ELF-1 (cell line): ENCODE measurements at places on chromosomes 2 and 18.

DNA sequence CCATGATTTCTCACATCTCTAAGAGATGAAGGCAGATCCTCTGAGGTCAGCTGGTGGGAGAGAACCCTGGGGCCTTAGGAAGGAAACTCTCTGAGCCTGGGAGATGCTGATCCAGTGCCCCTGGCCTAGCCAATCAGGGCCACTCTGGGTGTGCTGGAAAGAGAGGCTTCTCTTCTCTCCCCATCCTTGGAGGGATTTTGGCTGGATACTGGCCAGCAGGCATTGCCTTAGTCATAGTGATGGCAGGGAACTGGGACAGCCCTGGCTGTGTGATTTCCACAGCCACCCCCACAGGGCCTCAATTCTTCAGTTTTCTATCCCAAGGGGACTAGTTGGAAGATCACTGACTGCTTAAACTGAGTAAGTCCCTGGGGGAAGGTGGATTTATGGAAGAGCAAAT is 26.6 kb upstream of the PLB1 start:
- DNase-seq = no peak

DNA sequence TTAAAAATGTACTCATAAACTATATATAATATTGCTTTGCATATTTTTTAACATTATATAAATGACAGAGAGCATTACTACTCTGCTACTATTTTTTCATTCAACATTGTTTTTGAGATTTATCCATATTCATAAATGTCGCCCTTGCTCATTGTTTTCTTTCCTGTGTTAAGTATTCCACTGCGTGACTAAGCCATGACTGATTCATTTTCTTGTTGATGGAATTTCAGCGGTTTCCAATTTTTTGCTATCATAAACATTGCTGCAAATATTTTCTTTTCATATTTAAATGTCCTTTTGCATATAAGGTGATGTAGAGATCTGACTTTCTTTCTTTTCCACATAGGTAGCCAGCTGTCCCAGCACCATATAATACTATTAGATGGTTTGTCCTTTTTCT is 57.6 kb downstream of the SFXN5 start:
- no peak for DNase-seq

DNA sequence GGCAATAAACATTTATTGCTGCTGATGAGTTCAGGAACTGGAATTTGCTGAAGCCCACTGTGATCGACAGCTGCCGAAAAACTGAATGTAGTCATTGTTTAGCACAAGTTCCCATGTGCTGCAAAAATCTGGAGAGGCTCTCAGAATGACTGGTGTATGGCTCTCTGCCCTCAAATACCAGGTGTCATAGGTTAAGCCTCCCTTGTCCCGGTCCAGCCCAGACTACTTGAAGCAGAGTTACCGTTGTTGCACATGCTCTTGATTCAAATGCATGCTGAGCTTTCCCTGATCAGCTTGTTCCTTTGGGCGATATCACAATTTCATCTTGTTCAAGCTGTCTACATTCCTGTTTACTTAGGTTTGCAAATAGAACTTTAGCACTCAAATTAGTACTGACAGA is 625.2 kb downstream of the CPS1 start:
- DNase-seq = no peak

DNA sequence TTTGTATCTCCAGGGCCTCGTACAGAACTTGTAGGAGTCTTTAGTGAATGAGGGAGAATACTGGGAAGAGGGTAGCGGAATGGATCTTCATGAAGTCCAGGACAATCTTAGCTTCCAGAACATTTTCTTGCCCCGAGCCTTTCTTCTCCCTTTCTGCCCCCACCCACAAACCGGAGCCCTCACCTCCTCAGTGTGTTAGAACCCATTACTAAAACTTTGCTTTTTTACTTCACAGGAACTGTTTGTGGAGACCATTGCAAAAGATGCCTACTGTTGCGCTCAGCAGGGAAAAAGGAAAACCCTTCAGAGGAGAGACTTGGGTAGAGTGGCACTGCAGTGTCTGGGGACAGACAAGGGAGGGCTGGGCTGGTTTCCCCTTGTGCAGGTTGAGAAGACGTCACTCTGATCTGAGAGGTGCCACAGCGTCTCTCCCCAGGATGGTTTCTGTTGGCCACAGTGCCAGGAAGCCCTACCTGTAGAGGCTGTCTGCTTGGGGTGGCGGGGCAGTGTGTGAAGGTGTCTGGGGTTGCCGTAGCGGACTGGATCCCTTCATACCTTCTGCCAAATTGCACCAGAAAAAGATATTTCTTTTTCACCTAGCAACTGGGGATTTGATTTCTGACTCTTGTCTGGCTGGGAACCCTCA is 786 bp downstream of the POLE4 start:
- DNase-seq = no peak

DNA sequence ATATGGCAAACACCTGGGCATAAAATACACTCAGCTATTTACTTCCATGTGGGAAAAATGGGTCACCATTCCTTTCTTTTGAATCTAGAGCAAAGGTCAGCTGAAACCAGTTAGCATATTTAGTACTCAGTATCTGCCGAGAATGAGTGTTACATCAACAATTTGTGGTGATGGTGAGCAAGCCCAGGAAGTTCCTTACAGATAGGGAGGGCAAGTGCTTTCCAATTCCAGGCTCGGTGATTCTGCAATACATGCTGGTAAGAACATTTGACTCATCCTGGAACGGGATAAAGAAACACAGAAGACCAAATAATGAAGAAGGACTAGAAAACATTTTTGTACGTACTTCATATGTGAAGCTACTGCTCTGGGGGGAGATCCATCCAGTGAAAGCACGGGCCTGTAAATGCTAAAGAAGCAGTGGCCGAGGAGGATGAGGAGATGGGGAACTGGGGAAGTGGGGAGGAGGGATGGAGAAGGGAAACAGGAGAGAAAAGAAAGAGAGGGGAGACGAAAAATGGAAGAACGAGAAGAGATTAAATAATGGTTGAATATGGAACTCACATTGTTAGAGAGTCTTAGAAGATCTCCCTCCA is 251.9 kb downstream of the TTC32 start:
- no peak for DNase-seq

- DNase-seq = peak; percentile 82
Measured at GRCh38 chr2:70686577-70687460, 81.2 kb downstream of the ADD2 start.

DNA sequence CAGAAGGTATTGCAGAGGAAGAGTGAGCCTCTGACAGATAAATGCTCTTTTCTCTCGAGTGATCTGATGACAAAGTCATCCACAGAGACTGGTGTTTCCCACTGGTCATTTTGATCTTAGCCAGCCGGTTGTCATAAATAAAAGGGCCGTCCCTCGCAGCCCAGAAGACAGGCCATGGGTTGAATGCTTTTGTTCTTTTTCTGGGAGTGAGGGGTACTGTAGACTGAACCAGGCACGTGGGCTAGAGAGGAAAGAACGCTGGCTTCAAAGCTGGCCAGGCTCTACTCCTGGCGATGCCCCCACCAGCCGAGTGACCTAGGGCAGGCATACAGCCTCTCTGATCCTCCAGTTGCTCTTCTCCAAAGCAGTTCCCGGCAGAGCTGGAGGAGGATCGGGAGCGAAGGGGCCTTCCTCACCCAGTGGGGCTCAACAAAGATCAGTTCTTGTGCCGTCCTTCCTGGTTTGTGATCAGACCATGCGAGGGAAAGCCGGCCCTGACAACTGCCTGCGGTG is 193.5 kb downstream of the INHBB start:
- DNase-seq = no peak

GRCh38 chr2:80395251-80395650 is 90.7 kb upstream of the LRRTM1 start:
- no peak for DNase-seq

DNA sequence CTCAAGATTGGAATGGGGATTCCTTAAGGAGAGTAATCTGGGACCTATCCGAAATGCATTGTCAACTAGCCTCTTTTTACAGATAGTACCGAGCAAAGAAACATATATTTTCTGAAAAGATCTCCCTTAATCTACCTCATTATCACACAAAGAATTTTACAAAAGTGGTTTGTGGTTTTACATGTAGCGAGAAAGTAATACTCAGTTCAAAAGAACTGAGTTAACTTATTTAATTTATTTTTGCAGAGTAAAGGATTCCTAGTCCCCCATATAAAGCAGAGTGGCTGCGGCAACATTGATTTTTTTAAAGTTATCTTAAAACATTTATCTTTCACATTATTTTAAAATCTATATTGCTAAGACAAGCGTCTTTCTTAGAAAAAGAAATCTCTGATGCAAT is 15.9 kb upstream of the SOS1 start:
- DNase-seq = no peak

DNA sequence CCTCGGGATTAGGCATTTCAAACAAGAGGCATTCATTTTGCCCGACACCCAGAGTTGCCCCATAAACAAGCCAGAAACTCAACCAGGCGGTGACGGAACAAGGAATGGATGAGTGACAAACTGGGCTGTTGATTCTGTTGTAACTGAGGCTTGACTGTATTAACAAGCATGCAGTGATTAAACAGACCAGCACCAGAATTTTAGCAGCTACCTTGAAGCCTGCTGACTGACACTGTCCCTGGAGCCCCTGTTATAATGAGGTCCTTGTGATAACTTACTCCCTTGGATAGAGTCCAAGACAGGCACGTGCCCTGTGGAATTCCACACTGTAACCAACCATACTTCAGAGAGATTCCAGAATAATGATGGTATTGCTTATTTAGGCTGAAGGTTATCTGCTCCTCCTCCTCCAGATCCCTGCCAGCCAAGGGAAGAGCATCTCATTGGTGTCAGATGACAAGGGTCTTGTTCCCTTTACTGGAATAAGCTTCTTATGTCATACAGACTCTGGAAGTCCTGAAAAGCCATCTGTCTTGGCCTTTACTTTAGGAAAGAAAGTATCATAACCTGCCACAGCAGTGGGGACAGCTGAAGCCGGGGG is 97.1 kb upstream of the RMDN2 start:
- peak; percentile 46 for DNase-seq

- no peak for DNase-seq
Measured at GRCh38 chr2:23721454-23721826, 205.5 kb downstream of the ATAD2B start.

- no peak for DNase-seq
Measured at GRCh38 chr2:174760845-174761473, 3.3 kb downstream of the CHRNA1 start.

DNA sequence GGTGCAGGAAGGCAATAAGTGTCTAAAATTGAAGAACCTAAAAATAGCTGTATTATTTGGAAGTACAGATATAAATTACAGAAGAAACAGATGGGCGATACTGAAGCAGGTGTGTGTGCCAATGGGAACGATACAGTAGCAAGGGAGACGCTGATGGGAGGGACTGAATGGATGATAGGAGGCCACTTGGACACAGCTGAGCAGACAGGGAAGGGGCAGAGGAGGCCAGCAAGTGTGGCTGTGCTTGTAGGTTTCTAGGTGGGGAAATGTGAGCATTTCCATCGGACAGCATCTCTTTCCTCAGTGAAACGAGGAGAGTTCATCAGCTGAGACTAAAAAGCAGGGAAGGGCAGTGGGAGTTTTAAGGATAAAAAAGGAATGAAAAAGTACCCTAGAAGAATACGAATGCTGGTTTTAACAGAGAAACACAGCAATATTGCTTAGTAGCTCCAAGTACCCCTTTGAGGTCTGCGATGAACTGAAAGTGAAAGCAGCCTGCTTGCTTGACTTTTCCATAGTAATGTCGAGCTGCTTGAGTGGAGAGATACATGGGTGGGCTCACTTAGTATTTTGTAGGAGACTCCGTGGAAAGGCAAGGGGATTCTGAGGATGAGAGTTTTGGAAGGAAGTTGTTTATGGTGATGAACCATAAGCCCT is 91.7 kb upstream of the EPC2 start:
- no peak for DNase-seq

DNA sequence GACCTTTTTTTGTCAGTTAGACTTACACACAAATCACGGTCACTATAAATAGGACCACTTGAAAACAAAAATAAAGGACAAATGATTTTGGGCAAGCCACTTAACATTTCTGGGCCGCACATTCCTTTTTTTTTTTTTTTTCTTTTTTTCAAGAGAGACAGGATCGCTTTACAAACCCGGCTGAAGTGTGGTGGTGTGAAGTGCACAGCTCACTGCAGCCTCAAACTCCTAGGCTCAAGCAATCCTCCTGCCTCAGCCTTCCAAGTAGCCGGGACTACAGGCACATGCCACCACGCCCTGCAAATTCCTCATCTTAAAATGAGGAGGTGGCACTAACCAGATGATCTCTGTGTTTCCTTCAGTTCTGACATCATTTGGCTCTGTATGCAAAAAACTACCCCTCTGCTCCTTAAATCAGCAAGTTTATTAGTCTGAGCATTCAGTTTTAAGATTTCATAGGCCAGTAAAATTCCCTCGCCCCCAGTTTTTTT is 28.3 kb upstream of the MRO start:
- no peak for DNase-seq

DNA sequence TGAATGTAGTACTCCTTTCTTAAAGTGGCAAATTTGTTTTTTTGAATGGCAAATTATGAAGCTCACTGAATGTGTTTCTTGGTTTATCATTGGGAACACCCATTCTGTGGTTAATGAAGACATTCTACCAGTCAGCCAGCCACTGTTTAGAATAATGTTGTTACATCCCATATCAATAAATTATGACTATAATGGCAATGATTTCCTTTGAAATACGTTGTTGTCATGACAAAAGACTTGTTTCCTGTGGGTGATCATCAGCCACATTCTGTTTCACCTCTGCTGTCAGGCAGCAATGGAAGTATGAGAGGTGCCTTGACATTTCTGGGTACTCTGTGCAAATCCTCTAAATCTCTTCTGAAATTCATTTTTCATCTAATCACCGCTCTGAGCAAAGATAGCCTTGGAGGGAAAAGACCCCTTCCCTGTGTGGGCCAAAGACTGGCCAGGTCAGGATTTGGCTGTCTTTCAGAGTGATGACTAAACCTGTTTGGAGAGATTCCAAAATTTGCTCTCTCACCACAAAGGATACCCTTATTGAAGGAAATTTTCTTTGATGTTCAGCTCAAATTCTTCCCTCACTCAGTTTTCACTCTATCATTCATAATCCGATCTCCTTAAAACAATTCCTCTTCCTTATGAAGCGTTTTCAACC is 869.2 kb downstream of the BCL11A start:
- no peak for DNase-seq

DNA sequence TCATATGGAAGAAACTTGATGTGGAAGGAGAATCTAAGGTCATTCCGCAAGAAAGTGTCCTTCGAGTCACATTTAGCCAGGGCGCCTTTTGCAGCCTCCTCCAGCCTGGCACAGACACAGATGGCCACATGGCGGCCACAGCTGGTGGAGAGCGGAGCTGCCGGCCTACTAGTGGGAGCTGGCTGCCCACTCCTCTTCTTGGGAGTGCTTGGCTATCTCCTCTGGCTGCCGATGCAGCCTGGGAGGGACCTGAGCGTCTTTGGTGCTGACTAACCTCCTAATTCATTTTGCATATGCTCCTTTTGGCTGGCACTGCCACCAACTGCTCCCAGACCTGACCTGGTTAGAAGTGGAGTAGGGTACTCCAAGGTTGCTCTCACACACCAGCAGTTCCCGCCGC is 199.3 kb upstream of the MYT1L start:
- DNase-seq = no peak

GRCh38 chr2:231193216-231193615 is 5.2 kb upstream of the ARMC9 start:
- no peak for DNase-seq

GRCh38 chr2:197821550-197822289 is 17.3 kb downstream of the PLCL1 start:
- DNase-seq = no peak

- DNase-seq = no peak
Measured at GRCh38 chr2:120402508-120402907, 56.6 kb downstream of the INHBB start.

- DNase-seq = peak; percentile 77
Measured at GRCh38 chr2:111121028-111121827, 514 bp downstream of the BCL2L11 start.
